ENCODE measurements at places on chromosomes 7 and 10. TPM values are rescaled to one million over a fixed set of nuclear protein-coding genes. Genes with fewer than 3 reads are reported as not detected.

GRCh38 chr7:132239422-132239994 lies 336.8 kb downstream of the PLXNA4 start:
- DNase-seq, result no peak
- peaks cover 4% of the 10 kb centered on the region for H3K4me1 ChIP-seq
- H3K27me3 ChIP-seq, result no peaks in the 10 kb centered on the region
- no peak overlapping the region for H3K27ac ChIP-seq

DNA sequence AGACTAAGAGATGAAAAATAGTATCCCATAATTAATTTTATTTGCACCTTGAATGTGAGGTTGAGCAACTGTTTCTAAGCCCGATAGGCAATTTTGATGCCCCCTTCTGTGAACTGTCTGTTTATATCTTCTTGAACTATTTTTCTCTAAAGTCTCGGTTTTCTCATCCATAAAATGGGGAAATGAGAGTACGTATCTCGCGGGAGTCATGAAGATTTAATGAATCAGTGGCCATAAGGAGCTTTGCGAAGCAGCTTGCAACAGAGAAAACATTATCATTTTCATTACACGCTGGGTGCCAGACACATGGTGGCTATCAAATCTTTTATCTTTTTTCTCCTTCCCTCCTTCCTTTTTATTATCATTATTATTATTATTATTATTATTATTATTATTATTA lies 108.1 kb upstream of the CARD11 start:
- H3K36me3 ChIP-seq, result no peaks in the 10 kb centered on the region
- DNase-seq, result no peak
- no peak overlapping the region for H3K27ac ChIP-seq
- no peak overlapping the region for H3K4me3 ChIP-seq
- H3K4me1 ChIP-seq, result no peaks in the 10 kb centered on the region
- no peaks in the 10 kb centered on the region for H3K27me3 ChIP-seq

ANKRD7 gene
- 8.2 TPM for total RNA-seq

DNA sequence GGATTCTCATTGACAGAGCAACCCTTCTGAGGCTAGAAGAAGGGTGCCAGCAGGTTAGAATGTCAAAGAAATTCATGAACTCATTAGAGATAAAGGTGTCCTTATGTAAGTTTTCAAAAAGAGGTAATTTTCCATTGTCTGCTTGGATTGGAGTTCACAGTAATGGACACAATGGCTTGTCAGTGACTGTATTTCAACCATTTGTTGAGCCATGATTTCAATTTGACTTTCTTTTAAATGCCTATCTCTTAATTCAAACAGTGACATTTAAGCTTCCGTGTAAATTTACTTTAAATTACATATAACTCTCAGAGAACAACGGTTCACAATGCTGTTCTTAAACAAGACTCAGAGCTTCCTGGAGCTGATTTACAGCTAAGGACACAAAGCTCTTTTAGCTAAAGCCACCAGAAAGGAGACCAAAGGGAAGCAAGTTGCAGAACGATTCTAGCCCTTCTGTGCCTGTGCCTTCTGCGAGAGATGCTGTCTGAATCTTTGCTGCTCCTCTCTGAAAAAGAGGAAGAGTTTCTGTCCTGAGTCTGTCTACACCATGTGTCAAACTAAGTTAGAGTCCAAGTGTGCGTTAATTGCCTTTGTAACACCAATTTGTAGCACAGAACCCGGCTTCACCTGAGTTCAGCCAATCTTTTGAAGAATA lies 42.2 kb upstream of the PFKP start:
- H3K36me3 ChIP-seq, result no peaks in the 10 kb centered on the region
- DNase-seq, result no peak
- H3K4me1 ChIP-seq, result no peaks in the 10 kb centered on the region
- no peak overlapping the region for H3K4me3 ChIP-seq

AMZ1 gene
- 0.29 TPM for total RNA-seq

- no peaks in the 10 kb centered on the region for H3K27me3 ChIP-seq
- no peak for DNase-seq
- H3K4me3 ChIP-seq, result no peak overlapping the region
- no peak overlapping the region for H3K27ac ChIP-seq
- H3K4me1 ChIP-seq, result no peaks in the 10 kb centered on the region
Measured at GRCh38 chr7:132001146-132001545, 444.7 kb upstream of the PODXL start.

DNA sequence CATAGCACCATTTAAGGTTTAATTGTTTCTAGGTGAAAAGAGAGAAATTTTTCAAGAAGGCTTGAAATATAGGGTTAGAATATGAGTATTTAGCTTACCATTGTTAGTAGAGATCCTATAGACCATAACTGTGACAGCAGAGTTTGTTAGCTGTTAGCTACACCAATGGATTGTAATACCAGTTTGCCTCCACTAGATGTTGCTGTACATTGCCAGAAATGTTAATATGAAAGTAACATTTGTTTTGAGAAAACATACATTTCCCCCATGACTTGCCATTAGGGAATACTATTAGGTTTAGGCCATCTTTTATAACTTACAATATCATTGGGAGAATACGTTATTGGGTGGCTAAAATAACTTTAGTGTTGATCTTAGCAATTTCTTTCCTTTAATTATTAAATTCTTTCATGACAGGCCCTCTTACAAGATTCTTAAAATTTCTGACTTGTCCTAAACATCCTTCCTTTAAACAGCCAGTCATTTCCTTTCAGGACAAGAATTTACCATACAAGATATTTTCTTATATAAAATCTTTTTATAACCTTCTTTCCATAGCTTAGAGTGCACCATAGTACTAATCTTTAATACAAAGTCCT lies 39.5 kb downstream of the ZNF117 start:
- H3K27me3 ChIP-seq, result no peaks in the 10 kb centered on the region
- H3K36me3 ChIP-seq, result no peaks in the 10 kb centered on the region
- H3K4me1 ChIP-seq, result peaks cover 7% of the 10 kb centered on the region
- no peak overlapping the region for H3K4me3 ChIP-seq
- no peak for DNase-seq

GARIN1A gene
- total RNA-seq, result 1.7 TPM

- H3K4me3 ChIP-seq, result no peak overlapping the region
- no peaks in the 10 kb centered on the region for H3K4me1 ChIP-seq
Measured at GRCh38 chr10:108789919-108790318, 1133.4 kb downstream of the XPNPEP1 start.

GRCh38 chr7:139697056-139697455 lies 80.7 kb downstream of the HIPK2 start:
- no peak overlapping the region for H3K27ac ChIP-seq
- no peak for DNase-seq
- H3K4me1 ChIP-seq, result peaks cover 9% of the 10 kb centered on the region
- H3K27me3 ChIP-seq, result no peaks in the 10 kb centered on the region
- no peak overlapping the region for H3K4me3 ChIP-seq
- no peaks in the 10 kb centered on the region for H3K36me3 ChIP-seq

- H3K27me3 ChIP-seq, result no peaks in the 10 kb centered on the region
- DNase-seq, result peak; percentile 9
- no peak overlapping the region for H3K4me3 ChIP-seq
- H3K36me3 ChIP-seq, result no peaks in the 10 kb centered on the region
- H3K4me1 ChIP-seq, result peaks cover 19% of the 10 kb centered on the region
Measured at GRCh38 chr7:13945670-13946069, 43.8 kb downstream of the ETV1 start.

- no peak for DNase-seq
- no peak overlapping the region for H3K27ac ChIP-seq
- no peak overlapping the region for H3K4me3 ChIP-seq
- H3K4me1 ChIP-seq, result no peaks in the 10 kb centered on the region
- no peaks in the 10 kb centered on the region for H3K36me3 ChIP-seq
- H3K27me3 ChIP-seq, result no peaks in the 10 kb centered on the region
Measured at GRCh38 chr10:89904755-89905154, 203.4 kb downstream of the KIF20B start.

DNA sequence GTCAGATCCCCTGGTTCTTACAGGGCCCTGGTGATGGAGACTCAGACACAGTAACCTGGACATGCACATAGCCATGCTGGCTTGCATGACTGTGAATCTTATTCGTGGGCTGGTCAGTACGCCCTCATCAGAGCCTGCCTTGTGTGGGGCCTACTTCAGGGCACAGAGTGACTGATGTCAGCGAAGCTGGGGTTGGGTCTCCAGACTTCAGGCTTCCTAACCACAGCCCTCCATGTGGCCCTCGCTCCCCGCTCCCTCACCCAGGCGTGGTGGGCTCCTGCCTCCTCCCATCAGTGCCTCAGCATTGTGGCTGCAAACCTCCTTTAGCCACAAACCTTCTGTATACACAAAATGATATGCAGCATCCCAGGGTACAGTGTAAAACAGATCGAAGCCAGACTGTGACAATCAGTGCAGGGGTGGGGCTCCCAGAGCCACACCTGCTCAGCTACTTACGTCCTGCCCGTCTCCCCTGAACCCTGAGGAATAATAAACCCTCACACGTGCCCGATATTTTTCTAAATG lies 7.1 kb upstream of the C10orf105 start:
- no peak overlapping the region for H3K4me3 ChIP-seq
- peaks cover 23% of the 10 kb centered on the region for H3K4me1 ChIP-seq
- DNase-seq, result no peak
- H3K36me3 ChIP-seq, result no peaks in the 10 kb centered on the region

DNA sequence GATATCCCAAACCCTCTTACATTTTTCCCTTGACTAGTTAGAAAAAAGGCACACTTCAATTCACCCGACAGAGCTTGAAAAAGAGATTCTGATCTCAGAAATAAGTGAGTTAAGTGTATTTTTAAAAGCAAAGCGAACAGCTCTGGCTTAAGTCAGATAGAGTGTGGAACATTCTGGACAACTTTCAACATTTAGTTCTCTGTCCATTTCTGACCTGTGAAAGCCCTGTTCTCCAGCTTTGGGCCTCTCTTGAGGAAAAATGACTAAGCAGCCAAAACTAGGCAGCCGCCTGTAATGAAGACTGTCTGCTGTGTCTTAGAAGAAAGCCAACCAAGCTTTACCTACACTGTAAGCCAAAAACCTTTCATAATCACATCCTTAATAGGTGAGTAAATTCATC lies 50.5 kb downstream of the CDK6 start:
- H3K27ac ChIP-seq, result peak overlapping the region; percentile 10
- no peaks in the 10 kb centered on the region for H3K27me3 ChIP-seq
- peaks cover 14% of the 10 kb centered on the region for H3K4me1 ChIP-seq
- DNase-seq, result peak; percentile 51

DNA sequence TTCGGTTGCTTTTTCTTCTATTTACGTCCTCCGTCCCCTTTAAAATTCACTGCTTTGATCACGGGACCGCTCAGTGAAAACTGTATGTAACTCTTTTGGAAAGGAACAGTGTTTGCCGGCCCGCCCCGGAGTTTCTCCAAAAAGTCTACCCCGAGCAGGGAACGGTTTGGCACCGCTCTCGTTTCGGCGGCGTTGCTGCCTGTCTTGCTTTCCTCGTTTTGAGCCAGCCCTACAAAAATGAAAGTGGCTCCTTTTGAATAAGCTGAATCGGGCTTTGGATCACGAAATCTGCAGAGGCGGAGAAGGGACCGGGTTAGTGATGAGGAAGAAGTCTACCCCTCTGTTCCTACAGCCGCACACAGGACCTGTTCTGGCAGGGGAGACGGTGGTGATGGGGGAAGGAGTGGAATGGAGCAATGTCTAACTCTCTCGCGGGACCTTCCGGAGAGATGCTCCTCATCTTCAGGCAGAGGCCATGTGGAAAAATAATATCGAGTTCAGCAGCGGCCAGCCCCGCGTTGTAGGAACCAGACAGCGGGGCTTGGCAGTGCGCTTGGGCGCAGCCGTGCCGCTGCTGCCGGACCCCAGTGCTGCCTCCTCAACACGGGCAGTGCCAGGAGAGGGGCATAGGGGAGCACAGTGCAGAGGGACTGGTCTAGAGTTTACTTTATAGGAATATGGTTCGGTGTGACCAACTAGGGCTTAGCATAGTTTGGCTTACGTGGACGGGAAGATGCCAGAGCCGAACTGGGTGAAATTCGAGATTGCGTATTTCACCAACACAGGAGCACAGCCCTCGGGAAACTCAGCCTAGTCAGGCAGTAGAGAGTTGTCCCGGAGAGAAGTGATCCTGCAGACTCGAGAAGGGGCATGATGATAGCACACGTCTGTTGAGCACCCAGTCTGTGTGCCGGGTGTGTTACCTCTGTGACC lies 1.4 kb downstream of the HTRA1 start:
- peak overlapping the region; percentile 64 for H3K4me3 ChIP-seq
- peak overlapping the region; percentile 61 for H3K27ac ChIP-seq
- peak; percentile 42 for DNase-seq
- no peaks in the 10 kb centered on the region for H3K4me1 ChIP-seq

DNA sequence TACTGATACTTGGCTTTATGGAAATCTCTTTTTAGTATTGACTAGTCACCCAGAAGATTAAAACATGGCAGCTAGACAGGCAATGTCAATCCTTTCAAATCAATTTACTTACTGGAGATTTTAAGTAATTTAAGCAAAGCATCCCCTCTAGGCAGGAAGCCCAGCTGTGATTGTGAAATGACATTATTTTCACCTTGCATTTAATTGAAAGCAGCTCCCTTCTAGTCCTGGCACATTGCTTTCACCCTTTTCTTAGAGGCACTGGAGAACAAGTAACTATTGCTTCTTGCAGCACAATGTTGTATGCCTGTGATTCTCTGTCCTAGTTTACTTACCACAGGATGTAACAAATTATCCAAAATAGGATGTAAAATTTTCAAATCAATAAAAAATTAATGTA lies 13.3 kb downstream of the ST7 start:
- no peak overlapping the region for H3K4me3 ChIP-seq
- DNase-seq, result no peak
- no peaks in the 10 kb centered on the region for H3K36me3 ChIP-seq
- peaks cover 2% of the 10 kb centered on the region for H3K4me1 ChIP-seq
- H3K27me3 ChIP-seq, result no peaks in the 10 kb centered on the region

DNA sequence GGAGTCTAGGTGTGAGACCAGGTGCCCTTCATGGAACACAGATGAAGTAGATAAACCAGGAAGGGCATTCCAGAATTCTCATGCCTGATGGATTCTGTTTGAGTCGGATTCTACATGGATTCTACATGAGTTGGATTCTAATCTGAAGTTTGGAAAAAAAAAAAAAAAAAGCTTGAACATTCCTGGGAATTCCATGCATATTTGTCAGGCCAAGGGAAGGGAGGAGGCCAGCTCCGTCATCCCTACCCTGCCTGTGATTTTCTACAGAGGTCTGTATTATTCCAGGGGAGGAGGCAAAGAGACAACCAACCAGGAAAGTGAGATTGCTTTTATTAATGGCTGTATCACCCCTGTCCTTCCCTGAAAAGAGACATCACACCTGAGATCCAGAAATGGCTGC lies 27.8 kb upstream of the EBLN1 start:
- H3K27ac ChIP-seq, result no peak overlapping the region
- no peaks in the 10 kb centered on the region for H3K27me3 ChIP-seq
- H3K36me3 ChIP-seq, result no peaks in the 10 kb centered on the region
- H3K4me3 ChIP-seq, result no peak overlapping the region
- H3K4me1 ChIP-seq, result no peaks in the 10 kb centered on the region
- DNase-seq, result no peak

All from thyroid gland (tissue), 4 donors.